GM23248 (cell line): ENCODE measurements at places on chromosomes 3 and 15.

GRCh38 chr15:80185152-80185551 lies 32.4 kb downstream of the FAH start:
- no peak for DNase-seq

- no peak for DNase-seq
These were observed 4.9 kb downstream of the BBS4 start for GRCh38 chr15:72690938-72691337.

DNA sequence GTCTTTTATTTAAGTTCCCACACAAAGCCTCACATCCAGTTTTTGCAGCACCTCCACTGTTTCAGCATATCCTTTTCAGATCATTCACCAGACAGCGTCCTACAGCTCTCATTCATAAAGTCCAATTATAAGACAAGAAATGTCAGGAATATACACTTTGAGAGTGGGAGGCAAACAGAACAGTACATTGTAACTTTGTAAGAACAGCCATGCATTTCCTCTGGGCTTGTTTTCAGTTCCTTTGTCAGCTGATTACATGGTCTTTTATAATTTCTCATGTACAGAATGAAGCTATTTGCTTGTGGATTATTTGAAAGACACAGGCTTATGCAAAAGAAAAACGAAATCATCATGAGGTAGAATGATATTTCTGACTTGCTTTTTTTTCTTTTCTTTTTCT lies 85.7 kb downstream of the SOX2 start:
- DNase-seq, result no peak

- DNase-seq, result peak; percentile 57
These were observed 481.7 kb upstream of the TGFBR2 start for GRCh38 chr3:30124435-30125370.

DNA sequence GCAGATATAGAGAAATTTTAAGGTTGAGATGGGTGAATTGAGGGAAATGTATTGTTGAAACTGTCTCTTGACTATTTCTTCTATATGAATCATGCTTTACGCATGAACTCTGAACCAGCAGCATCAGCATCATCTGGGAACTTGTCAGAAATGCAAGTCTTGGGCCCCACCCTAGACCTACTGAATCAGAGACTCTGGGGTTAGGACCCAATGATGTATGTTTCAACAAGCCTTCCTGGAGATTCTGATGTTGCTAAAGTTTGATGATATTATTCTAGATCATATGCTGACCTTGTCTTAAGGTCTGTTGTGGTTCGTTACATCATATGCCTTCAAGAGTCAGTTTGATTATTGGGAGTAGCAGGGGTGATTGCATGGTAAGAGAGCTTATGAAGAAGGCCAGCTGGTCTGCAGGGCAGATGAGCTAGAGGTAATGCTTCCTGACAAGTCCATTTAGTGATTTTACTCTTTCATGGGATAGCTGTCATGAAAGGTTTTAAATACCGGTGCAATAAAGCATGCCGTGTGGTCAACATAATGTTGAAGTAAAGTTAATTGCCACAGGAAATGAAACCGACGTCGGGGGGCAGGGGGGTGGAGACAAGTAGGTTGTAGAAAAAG lies 152.4 kb upstream of the MRPL3 start:
- peak; percentile 62 for DNase-seq

GRCh38 chr3:129555153-129555550 lies 12.2 kb downstream of the H1-8 start:
- DNase-seq, result no peak

GRCh38 chr3:180626844-180627243 lies 24.9 kb downstream of the TTC14 start:
- DNase-seq, result no peak

- no peak for DNase-seq
These were observed 44.3 kb downstream of the ADGRG7 start for GRCh38 chr3:100653604-100654294.

GRCh38 chr15:29183071-29183831 lies 86.4 kb downstream of the NSMCE3 start:
- DNase-seq, result peak; percentile 19

DNA sequence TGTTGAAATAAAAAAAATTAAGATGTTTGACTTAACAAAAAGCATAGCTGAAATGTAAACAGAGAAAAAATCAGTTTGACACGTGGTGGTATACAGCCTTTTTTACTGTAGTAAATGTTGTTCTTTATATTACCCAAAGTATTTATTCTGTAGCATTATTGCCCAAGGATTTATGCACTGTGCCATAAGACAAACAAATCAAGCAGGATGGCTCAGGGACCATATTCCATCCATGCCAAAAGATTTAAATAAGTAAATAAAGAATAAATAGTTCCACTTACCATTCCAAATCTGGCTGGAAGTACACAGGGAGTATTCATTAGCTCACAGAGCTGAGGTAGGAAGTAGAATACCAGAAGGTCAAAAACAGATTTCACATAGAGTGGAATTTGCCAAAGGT lies 666.7 kb upstream of the CADM2 start:
- no peak for DNase-seq

DNA sequence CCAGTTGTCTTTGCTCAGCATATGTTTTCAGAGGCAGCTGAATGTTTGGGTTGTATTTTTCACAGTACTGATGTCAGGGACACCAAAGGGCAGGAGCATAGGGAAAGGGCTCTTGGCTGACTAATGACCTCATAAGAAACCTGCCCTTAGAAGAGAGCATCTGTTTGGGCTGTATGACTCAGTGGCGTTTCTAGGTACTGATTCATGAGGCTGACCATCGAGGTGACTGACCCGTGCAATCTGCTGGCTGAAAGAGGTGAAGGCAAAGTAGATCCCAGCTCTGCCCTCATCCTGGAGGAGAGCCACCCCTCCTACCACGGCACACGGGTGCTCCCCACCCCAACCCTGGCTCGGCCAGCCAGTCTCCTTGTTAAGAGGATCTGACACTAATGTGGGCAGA lies 8.3 kb downstream of the LMCD1 start:
- DNase-seq, result peak; percentile 95

- DNase-seq, result peak; percentile 48
These were observed 115.9 kb upstream of the ST8SIA2 start for GRCh38 chr15:92277776-92278175.

DNA sequence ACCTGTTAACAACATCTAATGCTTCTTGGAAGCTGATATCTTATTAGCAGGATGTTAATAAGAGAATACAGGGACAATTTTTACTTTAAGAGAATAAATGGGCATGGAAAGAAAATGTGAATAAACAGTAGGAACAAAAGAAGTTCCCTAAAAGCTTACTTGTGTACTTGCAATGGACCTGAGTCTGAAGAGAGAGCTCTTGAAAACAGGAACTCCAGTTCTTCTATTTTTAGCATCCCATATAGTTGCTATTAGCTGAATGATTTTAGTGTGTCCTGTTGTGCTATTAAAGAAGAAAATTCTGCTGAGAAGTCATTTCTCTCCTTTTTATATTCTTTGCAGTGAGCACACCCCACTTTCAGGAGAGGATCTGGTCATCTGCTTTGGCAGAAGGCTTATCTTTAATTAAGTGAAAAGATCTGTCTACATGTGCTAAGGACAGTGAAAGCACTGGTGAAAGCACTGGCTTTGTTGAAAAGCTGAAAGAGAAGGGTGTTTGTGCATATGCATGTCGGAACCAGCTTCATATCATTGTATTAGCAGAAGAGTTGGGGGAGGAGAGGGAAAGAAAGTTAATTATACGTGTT lies 1.4 kb upstream of the ST3GAL6 start:
- DNase-seq, result no peak

DNA sequence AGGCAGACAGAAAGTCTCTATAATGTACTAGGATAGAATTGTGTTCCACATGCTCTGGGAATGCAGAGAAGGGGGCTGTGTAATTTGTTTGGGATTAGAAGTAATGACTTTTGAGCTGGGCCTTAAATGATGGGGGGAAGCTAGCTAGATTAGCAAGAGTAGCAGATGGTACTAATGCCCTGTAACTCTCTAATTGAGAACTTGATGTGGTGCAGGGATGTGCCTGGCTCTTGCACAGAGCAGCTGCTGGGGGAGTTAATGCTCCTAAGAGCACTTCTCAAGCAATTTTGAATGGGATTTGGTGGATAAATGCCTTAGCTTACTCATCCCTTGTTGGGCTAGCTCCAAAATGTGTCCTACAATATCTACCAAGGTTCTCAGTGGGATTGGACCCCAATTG lies 12.4 kb upstream of the SYN2 start:
- no peak for DNase-seq

DNA sequence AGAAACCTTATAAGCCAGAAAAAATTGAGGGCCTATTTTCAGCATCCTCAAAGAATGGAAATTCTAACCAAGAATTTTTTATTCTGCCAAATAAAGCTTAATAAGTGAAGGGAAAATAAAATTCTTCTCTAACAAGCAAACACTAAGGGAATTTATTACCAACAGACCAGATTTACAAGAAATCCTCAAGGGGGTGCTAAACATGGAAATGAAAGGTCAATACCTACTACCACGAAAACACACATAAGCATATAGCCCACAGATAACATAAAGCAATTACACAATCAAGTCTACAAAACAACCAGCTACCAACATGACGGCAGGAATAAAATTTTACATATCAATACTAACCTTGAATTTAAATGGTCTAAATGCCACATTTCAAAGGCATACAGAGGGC lies 883.5 kb downstream of the SI start:
- no peak for DNase-seq
